Adipocyte (in vitro differentiated cells): ENCODE measurements at places on chromosomes 5 and 9.

DNA sequence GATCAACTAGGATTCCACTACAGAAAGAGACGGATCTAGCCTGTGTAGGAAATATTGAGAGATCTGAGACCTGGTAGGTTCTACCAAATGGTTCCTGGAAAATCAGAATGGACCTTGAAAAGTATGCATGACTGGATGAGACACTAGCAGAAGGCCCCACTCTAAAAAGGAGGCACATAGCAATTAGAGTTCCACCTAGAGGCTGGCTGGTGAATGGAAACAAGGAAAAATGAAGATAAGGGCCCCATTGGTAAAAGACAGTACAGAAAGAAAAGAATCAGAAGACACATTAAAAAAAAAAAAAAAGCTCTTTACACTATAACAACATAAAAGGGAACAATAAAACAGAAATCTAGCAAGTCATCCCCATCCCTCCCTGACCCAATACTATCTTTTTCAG lies 518.5 kb downstream of the NR2F1-AS1 start:
- DNase-seq, result no peak

DNA sequence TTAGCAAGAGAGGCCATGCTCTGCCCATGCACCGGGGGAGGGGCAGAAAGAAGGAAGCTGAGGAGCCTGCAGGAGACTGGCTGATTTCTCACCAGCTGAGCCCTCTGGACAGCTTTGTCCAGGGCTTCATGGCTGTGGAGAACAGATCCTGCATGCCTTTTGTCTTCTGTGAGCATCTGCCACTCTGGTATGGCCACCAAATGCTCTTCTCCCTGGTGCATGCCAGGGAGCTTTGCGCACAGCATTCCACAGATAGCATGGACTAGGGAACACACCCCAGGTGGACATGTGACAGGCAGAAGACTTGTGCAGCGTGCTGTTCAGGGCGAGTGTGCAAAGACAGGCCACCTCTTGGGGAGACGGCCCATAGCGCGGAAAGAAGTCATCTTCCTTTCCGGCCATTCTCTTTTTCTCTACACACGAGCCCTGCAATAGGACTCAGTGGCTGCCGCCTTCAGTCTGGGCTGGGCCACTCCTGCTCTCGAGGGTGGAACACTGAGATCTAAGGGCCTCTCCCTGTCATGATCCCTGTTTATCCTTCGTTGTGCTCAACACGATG lies 56.7 kb downstream of the GADD45G start:
- DNase-seq, result no peak

DNA sequence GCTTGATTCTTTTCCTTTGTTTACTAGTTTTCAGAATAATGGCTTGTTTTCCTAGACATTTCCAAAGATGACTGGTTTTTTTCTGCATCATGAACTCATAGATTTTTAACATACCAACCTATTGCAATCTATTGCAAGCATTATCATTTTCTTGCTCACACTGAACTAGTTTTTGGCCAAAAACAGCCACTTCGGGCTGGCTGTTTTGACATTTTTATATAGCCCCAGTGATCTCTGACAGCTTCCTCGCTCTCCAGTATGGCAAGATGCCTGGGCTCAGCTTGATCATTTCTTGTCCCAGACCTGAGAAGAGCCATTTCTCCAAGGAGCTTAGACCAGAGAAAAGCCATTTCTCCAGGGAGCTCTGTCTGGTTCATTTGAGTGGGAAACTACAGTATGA lies 94.3 kb upstream of the MAMDC2 start:
- peak; percentile 79 for DNase-seq

- DNase-seq, result no peak
Observed at GRCh38 chr5:55667938-55668337, 44.2 kb downstream of the SLC38A9 start.

- peak; percentile 69 for DNase-seq
Observed at GRCh38 chr5:65100911-65101631, 332.3 kb downstream of the CWC27 start.

GRCh38 chr9:68913054-68913453 lies 100.9 kb downstream of the PRKACG start:
- DNase-seq, result no peak

GRCh38 chr5:142215915-142216681 lies 107.5 kb downstream of the NDFIP1 start:
- DNase-seq, result peak; percentile 92

DNA sequence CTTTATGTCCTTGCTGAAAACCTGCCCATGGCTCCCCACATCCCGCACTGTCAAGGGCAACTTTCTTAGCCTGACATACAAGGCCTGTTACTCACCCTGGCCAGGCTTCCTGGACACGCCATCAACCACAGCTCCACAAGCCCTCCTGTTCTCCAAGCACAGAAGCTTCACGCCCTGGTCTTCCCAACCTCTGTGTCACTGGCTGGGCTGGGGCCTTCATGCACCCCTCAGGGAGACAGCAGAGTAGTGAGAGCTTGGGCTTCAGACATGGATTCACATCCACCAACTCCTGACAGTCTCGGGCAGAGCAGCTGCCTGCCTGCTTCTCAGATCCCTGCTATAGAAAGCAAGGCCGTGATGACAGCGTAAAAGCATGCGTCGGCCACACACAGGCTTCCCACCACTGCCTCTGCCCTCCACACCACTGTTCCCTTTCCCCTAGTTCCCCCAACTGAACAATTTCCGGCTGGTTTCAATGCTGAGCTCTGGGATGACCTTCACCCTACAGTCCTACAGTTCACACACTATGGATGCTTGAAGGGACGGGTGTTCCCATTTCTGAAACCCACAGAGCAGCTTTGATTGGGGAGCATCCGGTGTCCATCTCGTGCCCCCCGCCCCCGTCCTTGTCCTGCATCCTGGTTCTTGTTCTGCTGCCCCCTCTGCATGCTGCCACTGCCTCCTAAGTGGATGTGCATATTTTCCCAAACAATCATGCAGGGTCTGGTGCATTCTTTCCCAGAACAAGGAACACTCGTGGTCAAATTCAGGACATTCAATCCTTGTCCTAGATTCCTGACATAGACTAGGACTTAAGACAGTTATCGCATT lies 33.4 kb upstream of the ADAMTS2 start:
- peak; percentile 82 for DNase-seq

DNA sequence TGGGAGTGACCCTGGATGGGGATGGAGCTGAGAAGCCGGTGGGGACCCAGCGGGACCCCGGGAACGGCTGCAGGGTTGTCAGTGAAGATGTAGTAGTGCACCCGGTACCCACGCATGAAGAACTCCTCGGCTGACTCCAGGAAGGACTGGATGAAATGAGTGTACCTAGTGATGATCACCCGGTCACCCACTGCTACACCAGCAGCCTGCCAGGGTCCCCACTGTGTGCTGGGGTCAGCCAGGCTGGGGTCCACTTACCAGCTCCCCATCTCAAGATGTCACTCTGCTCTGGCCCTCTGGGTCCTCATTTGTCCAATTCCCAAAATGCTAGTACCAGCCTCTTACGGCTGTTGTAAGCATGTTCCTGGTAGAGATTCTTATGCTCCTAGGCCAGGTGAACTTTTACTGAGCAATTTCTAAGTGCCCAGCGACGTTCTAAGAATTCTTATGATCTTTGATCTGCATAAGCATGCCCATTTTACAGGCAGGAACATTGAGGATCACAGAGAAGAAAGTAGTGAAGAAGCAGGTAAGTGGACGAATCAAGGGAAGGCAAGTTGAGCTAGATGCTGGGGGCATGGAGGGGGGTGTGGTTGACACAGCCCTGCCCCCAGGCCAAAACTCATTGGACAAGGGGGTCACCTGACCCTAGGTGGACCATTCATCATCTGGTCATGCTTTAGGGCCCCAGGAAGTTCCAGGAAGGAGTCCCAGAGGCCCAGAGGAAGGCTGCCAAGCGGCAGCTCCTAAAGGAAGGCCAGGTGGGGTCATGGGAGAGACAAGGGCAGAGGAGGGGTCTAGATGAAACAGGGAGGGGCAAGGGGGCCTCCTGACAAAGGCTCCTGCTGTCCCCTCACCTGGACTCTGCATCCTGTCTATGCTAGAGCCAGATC lies 9.4 kb downstream of the GBGT1 start:
- no peak for DNase-seq

DNA sequence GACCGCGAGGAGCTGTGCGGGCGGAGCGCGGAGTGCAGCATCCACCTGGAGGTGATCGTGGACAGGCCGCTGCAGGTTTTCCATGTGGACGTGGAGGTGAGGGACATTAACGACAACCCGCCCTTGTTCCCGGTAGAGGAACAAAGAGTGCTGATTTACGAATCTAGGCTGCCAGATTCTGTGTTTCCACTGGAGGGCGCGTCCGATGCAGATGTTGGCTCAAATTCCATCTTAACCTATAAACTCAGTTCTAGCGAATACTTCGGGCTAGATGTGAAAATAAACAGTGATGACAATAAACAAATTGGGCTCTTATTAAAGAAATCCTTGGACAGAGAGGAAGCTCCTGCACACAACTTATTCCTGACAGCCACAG lies 590 bp downstream of the PCDHA6 start:
- DNase-seq, result no peak

- DNase-seq, result no peak
Observed at GRCh38 chr5:6162175-6162574, 216.2 kb downstream of the MED10 start.

GRCh38 chr5:168426007-168426863 lies 60.0 kb upstream of the RARS1 start:
- no peak for DNase-seq

GRCh38 chr5:90399251-90399650 lies 10.3 kb downstream of the CETN3 start:
- no peak for DNase-seq

GRCh38 chr5:43619380-43619779 lies 16.4 kb downstream of the NNT start:
- peak; percentile 35 for DNase-seq

DNA sequence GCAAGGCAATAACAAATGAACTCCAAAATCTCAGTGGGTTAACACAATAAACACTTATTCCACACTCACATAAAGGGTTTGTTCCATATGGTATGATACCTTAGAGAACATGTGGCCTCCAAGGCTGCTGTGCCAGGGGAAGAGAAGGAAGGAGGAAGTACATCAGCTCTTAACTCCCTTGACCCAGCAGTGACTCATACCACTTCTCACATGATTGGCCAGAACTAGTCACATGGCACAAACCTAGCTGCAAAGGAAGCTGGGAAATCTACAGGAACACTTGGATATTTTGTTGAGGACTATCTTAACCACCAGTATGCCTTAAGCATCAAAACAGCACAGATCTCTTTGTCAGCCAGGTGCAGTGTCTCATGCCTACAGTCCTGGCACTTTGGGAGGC lies 99.3 kb downstream of the SLIT3 start:
- DNase-seq, result no peak

DNA sequence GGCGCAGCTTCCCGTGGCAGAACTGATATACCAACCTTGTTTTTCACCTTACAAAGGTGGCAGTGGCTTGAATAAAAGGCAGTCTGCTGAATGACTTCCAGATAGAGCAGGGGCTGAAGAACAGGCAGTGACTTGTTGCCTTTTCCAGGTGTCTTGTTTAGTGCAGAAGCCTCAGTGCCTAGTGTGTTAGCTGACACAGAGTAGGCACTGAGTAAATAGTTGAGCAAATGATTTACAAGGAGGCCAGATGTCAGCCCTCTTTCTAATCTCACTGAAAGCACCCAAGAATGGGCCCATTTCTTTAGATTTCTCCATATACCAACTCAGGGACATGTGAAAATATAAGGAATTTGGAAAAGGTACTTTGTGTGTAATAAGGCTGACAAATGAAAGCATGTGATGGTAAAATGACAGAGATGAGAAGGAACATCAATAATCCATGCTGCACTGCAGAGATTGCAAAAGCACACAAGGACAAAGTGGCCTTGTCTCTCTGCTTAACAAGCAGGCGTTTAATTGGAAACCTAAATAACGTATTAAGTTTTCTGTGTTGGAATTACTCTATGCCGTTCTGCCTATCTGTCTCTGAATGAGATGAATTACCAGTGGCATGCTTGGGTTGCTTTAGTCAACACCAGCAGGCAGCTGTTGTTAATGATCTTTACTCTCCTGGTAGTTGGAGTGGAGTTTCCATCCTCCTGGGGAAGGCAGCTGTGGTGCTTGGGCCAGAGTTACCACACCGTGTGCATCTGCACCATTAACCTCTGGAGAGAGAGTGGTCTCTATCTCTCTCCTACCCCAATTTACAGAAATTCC lies 360.1 kb upstream of the C9orf72 start:
- no peak for DNase-seq

- no peak for DNase-seq
Observed at GRCh38 chr5:154829181-154829588, 21.2 kb downstream of the FAXDC2 start.

- DNase-seq, result no peak
Observed at GRCh38 chr5:1016036-1016435, 7.4 kb downstream of the NKD2 start.

GRCh38 chr9:74100042-74100441 lies 397.1 kb upstream of the RORB start:
- DNase-seq, result no peak

DNA sequence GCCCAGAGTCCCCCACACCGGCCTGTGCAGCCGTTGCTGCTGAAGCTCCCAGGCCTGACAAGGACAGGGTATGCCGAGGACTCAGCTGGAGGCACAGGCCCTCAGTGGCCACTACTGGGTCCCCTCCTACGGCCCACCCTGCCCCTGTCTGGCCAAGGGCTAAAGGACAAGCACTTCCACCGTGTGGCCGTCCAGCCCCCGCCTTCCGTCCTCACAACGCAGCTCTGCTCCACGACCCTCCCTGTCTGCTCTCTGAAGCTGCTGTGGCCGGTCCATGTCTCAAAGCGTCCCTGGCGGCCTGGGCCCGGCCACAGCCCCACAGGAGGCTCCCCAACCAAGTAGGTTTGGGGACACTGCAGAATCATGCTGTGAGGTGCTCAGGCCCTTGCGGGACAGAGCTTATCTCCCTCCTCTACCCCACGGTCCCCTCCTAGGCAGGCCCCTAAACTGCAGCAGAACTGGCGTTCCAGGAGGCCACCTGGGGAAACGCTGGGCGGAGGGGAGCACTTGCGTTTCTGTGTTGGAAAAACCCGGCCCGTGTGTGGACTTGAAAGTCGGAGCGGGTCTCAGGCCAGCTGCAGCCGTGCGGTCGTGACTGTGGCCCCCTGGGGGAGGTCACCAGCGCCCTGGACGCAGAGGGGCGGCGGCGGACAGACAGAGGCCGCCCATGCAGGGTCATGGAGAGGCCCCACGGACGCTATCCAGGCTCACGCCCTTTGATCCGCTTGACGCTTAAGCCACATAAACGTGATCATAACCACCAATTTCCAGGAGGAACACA lies 45.6 kb downstream of the NKD2 start:
- no peak for DNase-seq

- DNase-seq, result no peak
Observed at GRCh38 chr9:97808415-97808814, 44.6 kb upstream of the FOXE1 start.

- no peak for DNase-seq
Observed at GRCh38 chr9:592225-592624, 249.3 kb upstream of the DMRT1 start.

GRCh38 chr5:72144762-72145161 lies 37.5 kb downstream of the MAP1B start:
- no peak for DNase-seq
